ENCODE measurements at places on chromosomes 3 and 15. TPM values are rescaled to one million over a fixed set of nuclear protein-coding genes. Genes with fewer than 3 reads are reported as not detected.

DNA sequence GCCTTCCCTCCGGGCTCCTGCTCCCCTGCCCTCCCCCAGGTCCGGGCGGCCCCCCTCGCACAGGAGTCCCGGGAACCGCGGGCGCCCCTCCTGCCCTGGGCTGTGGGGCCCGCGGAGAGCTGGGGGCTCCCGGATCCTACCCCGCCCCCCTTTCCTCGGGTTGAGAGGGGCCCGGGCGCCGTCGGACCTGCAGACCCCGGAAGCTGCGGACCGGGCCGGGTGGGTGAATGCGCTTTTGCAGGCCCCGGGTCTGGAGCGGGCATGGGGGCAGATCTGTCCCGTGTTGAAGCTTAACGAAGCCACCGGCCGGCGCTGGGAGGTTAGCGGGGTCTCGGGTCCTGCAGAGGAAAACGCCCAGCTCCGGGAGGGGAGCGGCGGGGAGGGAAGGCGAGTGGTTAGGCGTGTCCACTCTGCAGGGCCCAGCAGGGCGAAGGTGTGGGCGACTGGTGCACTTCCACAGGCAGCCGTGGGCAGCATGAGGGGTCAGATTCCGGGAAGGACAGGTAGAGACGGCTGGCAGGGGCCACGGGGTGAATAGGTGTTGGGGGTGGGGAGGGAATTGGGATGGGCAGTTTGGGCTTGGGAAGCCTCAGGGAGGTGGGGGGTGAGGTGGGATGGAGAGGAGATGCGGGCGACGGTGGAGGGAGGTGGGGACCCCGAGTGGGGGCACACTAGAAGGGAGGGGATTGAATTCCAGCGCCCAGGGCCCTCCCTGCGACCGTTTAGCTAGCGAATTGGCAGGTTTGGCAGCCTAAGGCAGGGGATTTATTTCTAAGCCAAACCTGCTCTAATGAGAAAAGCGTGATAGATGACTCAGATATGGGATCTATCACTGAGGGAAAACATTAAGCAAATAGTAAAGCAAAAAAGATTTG lies 635 bp downstream of the CD276 start:
- DNase-seq: no peak

DNA sequence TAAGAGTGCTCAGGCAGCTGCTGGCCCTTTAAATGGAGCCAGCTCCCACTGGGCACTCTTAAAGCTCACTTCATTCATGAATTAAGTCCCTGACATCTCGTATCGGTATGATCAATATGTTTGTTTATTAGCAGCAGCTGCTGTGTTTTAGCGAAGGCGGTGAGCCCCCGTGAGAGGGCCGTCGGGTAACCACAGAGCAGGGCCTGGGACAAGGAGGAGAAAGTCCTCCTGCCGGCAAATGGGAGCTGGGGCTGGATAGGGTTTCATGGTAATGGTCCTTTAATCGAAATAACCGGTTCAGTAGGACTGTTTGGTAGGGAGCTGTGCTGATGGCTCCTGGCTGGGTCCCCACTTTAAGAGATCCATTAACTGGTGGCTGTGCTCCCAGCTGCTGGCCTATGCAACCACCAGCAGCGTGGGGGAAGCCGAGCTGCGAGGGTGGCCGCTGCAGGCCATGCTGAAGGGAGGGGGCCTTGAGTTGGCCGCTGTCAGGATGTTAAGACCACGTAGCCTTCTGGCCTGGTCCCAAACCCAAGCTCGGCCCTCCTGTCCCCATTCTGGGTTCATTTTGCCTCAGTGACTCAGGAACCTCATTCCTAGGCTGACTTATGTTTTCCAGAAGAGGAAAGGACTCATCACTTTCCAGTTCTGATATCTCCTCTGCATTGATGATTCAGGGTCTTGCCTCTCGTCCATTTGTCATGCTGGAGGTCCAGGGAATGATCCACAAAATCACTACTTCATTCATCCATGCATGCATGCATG lies 67.6 kb upstream of the NTRK3 start:
- DNase-seq: no peak

The GPR156 gene
- 0.74 TPM for total RNA-seq

The SPTBN5 gene
- total RNA-seq: 1.3 TPM

The PRR20G gene
- not detected for total RNA-seq

The GPR176 gene
- 4.3 TPM for total RNA-seq

The SCAANT1 gene
- not detected for total RNA-seq
